Type B pancreatic cell (in vitro differentiated cells): ENCODE measurements at places on chromosomes 16 and 17.

- no peak for DNase-seq
Observed at GRCh38 chr16:12582696-12583095, 221.0 kb downstream of the CPPED1 start.

- DNase-seq: no peak
Observed at GRCh38 chr16:10827691-10828341, 9.2 kb upstream of the TVP23A start.

GRCh38 chr17:72143245-72143644, 22.4 kb downstream of the SOX9 start:
- DNase-seq: no peak

DNA sequence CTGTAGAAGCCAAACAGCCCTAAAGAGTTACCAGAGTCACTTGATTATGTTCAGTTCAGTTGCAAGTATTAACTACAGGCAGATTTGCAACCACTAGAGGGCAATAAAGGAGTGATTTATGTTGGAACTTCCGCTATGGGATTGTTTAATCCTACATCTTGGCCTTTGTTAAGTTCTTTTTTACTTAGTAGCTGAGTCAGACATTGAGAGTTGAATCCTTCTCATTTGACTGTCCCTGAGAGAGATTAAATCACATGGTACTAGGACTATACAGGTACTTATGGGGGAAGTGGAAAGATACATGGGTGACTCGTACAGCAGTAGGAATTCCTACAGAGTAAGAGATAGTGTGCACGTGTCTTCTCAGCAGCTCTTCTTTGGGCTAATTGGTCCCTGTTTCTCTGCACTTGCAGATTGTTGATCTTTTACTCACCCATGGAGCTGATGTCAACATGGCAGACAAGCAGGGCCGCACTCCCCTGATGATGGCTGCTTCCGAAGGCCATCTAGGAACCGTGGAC, 40.3 kb downstream of the CYB561 start:
- no peak for DNase-seq

DNA sequence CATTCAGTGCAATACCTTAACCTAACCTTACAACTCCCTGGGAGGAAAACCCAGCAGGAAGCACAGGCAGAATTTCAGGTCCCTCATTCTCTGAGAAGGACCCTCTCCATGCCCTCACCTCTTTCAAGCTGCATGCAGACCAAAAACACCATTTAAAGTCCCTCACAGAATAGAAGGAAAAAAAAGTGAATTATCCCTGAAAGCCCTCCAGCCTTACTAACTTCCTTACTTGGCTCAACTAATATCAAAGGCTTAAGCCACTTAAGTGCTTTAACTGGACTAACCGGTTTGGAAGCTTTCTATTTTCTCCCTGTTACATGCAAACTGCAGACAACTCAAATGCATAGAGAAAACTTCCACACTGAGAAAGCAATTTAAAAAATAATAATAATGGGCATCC, 60.5 kb downstream of the ADAMTS18 start:
- DNase-seq: no peak

DNA sequence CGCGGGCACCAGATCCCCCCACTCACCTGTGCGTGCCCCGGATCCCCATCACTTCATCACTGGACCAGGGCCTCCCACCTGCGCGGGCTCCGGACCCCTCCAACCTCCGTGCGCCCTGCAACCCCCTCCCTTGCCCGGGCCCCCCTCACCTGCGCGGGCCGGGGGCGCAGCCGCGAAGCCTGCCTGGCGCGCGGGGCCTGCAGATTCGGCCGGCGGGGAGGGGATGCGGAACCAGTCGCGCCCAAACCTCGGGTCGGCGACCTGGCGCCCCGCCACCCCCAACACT, 202 bp downstream of the CEP131 start:
- no peak for DNase-seq

GRCh38 chr16:56145369-56145768, 45.9 kb upstream of the GNAO1 start:
- no peak for DNase-seq

GRCh38 chr17:74432766-74433391, 991 bp downstream of the GPRC5C start:
- DNase-seq: no peak

DNA sequence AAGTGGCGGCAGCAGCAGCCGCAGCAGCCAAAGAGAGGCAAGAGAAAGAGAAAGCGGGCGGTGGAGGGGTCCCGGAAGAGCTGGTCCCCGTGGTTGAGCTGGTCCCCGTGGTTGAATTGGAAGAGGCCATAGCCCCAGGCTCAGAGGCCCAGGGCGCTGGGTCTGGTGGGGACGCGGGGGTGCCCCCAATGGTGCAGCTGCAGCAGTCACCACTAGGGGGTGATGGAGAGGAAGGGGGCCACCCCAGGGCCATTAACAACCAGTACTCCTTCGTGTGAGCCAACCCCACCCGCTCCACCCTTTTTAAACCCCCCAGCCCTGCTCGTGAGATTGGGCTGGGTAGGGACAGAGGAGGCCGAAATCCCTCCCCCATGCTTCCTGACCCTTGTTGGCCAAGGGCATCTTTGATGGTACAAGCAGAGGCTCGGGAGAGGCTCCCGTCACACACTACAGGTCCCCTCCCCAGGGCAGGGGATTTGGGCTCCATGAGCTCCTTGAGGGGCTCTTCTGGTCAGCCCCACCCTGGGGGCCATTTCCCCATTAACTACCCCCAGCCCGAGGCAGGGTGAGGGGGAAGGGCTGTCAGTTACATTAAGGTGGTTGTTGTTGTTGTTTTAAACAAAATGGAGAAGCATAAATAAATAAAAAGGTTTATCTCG, 4.6 kb upstream of the ATP2A1 start:
- no peak for DNase-seq

DNA sequence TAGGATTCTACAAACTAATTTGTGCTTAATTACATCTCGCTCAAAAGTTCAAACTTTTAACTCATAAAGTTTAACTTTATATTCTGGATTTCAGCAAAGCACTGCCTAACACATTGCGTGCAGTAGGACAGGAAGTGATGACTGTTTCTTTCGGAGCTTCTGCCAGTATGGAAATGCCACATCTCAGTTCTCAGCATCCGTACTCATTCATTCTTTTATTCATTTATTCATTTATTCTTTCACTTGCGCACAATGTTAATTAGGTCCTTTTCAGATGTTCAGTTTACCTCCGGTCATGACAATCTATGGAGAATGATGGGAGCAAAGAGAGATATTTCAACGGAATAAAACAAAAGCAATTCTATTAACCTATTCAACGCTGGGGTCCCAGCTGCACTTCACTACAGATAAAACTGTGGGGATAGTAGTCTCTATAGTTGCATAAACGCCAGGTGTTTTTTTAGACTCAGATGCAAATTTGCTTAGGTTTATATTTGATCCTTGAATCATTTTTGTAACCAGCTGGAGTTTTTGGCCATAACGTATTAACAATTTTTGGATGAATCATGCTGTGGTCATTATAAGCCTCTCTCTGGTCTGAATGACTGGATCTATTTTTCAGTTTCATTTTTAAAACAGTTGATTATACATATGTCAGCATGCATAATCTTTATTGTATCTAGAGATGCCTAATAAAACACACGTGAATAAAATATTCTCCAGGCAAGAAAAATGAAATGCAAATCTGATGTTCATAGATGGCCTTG, 143.9 kb downstream of the KCNJ2 start:
- no peak for DNase-seq

GRCh38 chr16:30354423-30355143, 525 bp downstream of the CD2BP2 start:
- no peak for DNase-seq

GRCh38 chr17:28716740-28717577, 709 bp downstream of the RAB34 start:
- no peak for DNase-seq

GRCh38 chr16:20740901-20741521, 607 bp downstream of the THUMPD1 start:
- peak; percentile 87 for DNase-seq

DNA sequence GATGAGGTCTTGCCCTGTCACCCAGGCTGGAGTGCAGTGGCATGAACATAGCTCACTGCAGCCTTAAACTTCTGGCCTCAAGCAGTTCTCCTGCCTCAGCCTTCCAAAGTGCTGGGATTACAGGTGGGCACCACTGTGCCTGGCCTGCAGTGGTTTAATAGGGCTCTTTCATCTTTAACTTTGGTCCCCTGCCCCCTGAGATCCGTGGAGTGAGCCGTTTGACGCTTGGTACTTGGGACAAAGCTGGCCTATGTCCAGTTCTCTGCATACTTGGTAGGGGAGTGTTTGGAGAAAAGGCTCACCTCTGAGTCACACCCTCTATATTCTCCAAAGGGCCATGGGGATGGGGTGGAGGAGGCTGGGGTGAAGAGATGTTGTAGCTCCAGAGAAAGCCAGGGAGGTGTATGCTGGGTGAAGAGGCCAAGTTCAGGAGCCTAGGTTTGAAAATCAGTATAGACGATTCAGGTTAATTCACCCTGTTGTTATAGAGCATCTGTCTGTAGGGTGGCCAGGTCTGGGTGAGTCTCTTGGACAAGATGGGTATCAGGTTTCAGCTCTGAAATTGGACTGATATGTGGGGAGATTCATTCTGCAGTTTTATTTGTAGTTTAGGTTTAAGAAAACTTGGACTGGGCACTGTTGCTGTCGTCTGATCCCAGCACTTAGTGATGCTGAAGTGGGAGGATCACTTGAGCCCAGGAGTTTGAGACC, 17.6 kb downstream of the ABCC1 start:
- DNase-seq: no peak

- no peak for DNase-seq
Observed at GRCh38 chr17:44536090-44536953, 21.0 kb upstream of the FZD2 start.

GRCh38 chr17:55576996-55577586, 65.8 kb upstream of the SMIM36 start:
- no peak for DNase-seq

GRCh38 chr16:58393138-58393504, 850 bp downstream of the GINS3 start:
- DNase-seq: no peak

DNA sequence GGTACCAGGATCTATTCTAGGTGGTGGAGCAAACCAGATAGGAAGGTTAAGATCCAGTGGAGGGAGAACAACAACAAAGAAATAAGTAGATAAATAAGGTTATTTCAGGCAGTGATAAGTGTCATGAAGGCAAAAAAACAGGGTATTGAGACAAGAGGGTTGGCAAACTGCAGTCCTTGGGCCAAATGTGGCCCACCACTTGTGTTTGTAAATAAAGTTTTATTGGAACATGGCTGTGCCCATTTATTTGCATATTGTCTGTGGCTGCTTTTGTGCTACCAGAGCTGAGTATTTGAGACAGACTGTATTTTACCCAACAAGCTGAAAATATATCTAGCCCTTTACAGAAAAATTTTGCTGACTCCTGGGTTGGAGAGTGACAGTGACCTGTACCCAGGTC, 361.3 kb downstream of the XYLT1 start:
- DNase-seq: no peak

GRCh38 chr16:78513838-78514237, 414.4 kb downstream of the WWOX start:
- DNase-seq: no peak

GRCh38 chr17:74212209-74212912, 1.0 kb upstream of the TTYH2 start:
- DNase-seq: no peak

DNA sequence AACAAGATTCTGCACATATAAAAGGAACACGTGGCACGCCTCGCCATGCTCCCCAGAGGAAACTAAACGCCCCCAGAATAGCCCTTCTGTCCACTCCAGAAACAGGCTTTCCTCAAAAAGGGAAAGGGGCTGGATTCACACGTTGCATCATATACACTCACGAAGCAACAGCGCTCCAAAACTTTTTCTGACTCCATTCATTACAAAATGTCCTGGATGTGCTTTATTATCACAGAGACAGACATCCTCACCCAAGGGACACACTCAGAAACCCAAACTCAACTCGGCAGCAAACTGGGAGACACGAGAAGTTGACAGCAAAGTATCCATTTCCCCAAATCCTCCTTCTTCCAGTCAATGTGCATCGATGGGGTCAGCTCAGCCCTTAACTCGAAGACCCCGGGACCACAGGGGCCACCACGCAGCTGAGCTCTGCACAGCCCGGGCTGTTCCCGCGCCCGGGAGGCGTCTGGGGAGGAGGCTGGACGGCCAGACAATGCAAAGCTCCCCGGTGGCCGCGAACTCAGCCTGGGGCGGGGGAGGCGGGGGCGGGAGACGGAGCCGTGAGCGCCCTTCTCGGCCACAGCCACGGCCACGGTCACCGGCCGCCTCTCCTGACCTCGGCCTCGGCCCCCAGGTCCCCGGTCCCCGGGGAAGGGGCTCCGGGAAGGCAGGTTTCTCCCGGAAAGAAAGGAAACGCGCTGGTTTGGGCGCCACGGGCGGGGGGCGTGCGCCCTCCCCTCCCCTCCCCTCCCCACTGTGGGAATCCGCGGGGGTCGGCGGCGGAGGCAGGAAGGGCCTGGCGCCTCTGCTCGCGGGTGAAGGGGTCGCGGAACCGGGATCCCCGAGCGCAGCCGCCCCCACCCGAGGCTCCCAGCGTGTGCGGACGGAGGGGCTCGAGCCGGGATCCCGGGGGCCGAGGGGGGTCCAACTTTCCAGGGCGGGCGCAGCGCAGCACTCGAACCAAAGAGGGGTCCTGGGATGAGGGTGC, 1.2 kb downstream of the NXN start:
- DNase-seq: no peak

DNA sequence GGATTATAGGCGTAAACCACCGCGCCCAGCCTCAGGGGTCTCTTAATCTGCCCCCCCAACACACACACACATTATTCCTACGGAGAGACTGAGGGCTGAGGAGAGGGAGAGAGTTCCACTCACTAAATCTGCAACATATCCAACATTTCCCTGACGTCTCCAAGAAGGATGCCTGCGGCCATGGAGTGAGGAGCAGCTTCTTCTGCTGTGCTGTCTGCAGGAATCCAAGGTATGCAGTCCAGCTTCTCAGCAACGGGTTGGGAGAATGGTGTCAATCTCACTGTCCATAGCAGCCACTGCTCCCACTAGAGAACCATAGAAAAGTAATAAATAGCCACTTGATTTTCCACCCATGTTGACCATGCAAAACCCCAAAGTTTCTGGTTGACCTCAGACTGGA, 5.1 kb upstream of the PLXDC1 start:
- DNase-seq: no peak

DNA sequence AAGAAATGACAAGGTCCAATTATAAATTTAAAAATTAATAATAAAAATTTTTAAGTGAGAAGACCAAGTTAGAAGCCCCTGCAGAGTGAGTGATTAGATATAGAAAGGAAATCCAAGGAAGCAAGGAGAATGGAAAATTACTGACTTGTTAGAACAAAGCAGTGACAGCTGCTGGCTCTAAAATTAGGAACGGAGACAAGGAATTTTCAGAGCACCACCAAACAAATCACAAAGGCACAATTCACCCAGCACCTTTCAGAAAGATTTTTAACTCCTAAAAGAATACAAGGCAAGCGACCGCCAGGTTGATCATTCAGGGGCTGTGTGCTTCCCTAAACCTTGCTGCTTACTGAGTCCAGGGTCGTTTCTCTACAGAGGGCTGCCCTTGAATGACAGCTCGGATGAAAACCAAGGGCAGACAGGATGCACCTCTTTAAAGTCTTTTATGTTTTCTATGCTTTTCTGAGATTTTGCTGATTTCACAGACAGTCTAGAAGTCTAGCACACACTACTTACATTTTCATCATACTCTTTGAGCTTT, 45.4 kb upstream of the GINS3 start:
- DNase-seq: no peak

- DNase-seq: no peak
Observed at GRCh38 chr16:4388271-4389021, 16.8 kb downstream of the VASN start.
